ENCODE measurements at places on chromosomes 12 and 14. TPM values are rescaled to one million over a fixed set of nuclear protein-coding genes. Genes with fewer than 3 reads are reported as not detected.

Gene RD3L
- polyA plus RNA-seq: not detected

Gene FAM186B
- 0.07 TPM for polyA plus RNA-seq

Gene PLCZ1
- not detected for polyA plus RNA-seq

Gene SOAT2
- not detected for polyA plus RNA-seq

Gene CHGA
- not detected for polyA plus RNA-seq

Gene SYT1
- 5.0 TPM for polyA plus RNA-seq

Gene SLC25A47
- polyA plus RNA-seq: not detected

Gene TMEM253
- polyA plus RNA-seq: 0.21 TPM

Gene SLCO1B3
- not detected for polyA plus RNA-seq

Gene NANOG
- not detected for polyA plus RNA-seq
